Astrocyte of the cerebellum (primary cell): ENCODE measurements at places on chromosomes 11 and 22.

DNA sequence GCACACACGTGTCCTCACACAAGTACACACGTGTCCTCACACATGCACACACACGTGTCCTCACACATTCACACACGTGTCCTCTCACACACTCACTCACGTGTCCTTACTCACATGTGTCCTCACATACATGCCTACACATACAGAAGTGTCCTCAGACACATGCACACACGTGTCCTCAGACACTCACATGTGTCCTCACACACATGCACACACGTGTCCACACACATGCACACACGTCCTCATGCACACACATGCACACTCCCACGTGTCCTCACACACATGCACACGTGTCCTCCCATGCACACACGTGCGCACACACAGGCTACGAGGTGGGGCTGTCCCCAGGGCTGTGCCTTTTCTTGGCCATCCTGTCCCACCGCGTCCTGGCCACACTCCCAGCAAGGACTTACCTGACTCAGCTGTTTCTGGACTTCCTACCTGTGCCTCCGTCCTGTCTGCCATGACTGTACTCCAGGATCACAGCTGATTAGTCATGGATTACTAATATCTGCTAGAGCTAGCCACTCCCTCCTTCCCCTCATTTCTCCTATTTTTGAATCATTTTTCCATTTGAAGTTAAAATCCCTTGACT lies 990.2 kb downstream of the BRD1 start:
- DNase-seq: no peak

DNA sequence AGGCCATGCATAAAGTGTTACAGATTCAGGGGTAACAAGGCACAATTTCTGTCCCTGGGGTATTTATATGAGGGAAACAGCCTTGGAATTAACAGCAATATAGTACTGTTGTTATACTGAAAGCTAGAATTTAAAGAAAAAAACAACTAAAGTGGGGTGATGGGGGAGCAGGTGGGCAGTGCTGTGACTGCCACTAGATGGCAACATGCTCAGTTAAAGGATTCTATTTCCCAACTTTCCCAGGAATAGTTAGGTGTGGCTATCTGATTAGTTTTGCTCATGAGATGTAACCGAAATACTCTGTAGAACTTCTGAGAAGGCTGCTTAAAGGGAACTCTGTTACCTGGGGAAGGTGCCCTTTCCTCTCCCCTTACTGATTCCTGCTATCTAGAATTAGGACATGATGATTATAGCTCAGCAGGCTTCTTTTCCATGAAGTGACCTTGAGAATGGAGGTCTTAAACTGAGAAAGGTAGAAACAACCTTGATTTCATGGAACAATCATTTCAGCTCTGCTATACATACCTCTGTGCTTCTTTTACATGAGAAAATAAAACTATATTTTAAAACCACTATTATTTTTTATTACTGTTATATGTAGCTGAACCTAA lies 102.6 kb downstream of the RELT start:
- DNase-seq: no peak

DNA sequence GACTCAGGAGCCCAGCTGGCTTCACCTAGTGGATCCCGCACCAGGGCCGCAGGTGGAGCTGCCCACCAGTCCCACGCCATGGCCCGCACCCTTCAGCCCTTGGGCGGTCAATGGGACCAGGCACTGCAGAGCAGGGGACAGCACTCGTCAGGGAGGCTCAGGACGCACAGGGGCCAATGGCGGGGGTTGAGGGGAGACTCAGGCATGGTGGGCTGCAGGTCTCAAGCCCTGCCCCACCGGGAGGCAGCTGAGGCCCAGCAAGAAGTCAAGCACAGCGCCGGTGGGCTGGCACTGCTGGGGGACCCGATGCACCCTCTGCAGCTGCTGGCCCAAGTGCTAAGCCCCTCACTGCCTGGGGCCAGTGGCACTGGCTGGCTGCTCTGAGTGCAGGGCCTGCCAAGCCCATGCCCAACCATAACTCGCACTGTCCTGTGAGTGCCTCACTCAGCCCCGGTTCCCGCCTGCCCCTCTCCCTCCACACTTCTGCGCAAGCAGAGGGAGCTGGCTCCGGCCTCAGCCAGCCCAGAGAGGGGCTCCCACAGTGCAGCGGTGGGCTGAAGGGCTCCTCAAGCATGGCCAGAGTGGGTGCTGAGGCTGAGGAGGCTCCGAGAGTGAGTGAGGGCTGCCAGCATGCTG lies 111.7 kb upstream of the PGR start:
- no peak for DNase-seq

DNA sequence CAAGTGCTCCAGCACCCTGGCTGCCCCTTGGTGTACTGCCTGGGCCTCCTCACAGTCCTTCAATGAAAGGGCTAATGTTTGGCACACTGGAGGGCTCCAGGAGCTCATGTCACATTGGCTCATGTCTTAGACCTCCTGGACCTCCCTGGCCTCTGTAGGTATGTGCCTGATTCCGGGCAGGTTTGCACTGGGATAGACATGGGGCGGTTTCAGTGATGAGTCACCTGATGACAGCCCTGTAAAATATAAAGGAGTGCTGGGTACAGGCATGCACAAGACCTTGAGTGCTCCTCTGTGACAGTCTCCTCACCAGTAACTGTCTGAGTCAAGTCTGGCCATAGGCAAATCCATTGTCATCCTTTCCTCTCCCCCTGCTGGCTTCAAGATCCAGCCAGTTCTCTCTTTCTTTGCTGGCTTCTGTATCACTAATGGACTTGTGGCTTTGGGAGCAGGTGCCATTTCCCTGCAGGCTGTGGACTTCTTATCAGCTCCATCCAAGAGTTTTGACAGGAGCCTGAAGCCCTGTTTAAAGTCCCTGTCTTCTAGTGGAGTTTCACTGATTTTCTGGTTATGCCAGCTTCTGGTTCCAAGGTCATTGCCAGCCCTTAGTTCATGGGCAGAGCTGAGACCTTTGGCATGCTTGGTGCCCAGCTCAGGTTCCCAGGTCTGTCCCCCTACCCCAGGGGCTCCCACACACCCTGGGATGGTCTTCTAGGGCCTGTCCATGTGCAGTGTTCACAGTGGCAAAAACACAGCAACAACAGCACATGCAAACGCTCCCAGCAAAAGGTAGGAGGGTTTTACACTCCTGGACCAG lies 22.7 kb upstream of the P2RY2 start:
- no peak for DNase-seq

GRCh38 chr11:18080451-18080850 lies 25.4 kb downstream of the SAAL1 start:
- DNase-seq: no peak

- DNase-seq: no peak
These were observed 782.9 kb upstream of the API5 start for GRCh38 chr11:42528911-42529310.

GRCh38 chr11:27886857-27887256 lies 186.6 kb upstream of the BDNF start:
- no peak for DNase-seq

- no peak for DNase-seq
These were observed 3.5 kb upstream of the POU2F3 start for GRCh38 chr11:120236169-120237107.

GRCh38 chr11:120714438-120714837 lies 202.9 kb downstream of the GRIK4 start:
- no peak for DNase-seq

DNA sequence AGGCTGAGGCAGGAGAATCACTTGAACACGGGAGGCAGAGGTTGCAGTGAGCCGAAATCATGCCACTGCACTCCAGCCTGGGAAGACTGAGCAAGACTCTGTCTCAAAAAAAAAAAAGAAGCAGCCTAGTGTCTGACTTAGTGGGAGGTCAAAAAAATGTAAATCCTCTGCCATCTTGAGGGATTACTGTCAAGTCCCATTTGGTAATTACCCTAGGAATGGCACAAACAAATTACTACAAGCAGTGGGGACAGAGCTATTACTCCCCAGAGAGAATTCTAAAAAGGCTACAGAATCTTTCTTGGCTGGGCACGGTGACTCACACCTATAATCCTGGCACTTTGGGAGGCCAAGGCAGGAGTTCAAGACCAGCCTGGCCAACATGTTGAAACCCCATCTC lies 3.8 kb downstream of the SERPING1 start:
- no peak for DNase-seq

DNA sequence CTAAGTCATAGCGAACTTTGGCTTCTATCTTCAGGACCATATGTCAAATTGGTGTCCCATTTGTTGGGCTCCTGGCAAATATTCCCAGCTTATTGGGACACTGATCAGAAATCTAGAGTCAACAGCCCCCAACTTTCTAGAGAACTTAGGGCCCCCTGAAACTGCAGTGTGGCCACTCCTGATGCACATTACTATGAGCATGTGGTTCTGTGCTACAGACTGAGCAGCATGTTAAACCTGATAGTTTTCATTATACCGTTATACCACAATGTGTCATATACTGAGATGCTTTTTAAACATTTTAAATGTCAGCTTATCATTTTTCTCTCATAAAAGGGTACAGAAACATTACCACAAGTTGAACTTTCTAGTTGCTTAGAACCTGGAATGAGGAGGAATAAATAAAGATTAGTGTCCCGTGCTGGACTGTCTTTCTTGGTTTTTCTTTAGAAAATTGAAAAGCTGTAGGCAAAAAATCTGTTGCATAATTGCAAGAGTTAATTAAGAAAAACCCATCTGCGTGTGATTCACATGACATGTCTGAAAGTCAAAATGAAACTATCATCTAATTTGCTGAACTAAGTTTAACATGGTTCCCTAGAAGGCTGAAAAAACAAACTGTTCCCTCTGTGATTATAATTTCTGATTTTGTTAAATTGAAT lies 16.4 kb upstream of the CTSC start:
- no peak for DNase-seq

DNA sequence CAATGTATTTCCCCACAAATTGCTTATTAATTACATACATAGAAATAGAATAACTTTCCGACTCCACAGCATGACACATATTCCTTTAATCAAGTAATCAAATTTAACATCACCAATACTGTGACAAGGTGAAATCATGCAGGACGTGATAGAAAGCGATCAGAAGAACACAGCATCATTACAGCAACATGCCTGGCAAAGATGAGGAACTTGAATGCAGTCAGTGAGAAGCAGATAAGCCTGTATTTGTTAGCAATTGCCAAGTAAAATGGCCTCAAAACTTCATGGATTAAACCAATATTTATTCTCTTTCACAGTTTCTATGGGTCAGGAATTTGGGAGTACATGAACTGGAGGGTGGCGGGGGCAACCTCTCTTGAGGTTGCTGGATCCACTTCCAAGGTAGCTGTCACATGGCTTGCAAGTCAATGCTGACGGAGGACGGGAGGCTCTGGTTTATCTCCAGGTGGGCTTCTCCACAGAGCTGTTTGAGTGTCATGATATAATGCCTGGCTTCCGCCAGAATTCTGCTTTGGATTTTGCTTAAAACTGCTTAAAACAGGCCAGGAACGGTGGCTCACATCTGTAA lies 12.0 kb upstream of the TEAD1 start:
- no peak for DNase-seq

DNA sequence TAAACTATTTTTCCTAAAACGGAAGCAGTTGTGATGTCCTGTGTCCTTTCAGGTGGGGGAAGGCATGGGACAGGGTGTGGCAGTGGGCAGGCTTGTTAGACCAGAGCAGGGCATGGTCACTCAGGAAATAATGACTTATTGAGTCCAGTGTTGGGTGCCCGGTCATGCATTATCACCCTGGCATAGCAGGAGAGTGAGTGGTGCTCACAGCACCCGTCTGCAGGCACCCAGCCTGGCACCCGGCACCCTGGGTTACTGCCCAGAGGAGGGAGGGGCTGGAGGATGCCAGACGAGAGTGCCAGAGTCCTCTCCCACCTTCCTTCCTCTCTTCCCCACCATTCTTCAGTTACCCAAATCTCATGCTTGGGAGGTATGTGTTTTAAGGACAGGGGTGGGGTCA lies 59.1 kb downstream of the ST3GAL4 start:
- no peak for DNase-seq

- DNase-seq: no peak
These were observed 208.3 kb downstream of the CEP164 start for GRCh38 chr11:117535850-117536411.

- no peak for DNase-seq
These were observed 45.6 kb downstream of the TRMU start for GRCh38 chr22:46381142-46381541.

GRCh38 chr11:60987577-60988277 lies 16.2 kb downstream of the CD6 start:
- DNase-seq: no peak

DNA sequence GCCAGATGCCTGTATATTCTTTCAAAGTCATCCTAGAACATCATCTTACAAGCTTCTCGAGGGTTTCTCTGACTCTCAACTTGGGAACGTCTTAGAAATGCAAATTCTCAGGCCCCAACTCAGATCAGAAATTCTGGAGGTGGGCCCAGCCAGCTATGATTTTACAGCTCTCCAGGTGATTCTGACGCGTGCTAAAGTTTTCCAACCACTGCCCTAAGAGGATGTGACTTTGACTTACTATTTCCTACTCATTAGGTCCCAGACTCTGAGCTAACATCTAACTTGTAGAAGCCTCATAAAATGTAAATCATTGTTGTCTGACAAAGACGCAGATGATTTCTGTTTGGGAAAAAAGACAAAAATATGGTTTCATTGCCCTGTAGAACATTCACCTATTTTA lies 61.1 kb downstream of the IRAG1 start:
- no peak for DNase-seq

- no peak for DNase-seq
These were observed 10.4 kb upstream of the MED17 start for GRCh38 chr11:93773601-93774200.

GRCh38 chr11:1483445-1483961 lies 3.1 kb downstream of the MOB2 start:
- no peak for DNase-seq

GRCh38 chr22:36134182-36134581 lies 26.4 kb downstream of the APOL3 start:
- no peak for DNase-seq

DNA sequence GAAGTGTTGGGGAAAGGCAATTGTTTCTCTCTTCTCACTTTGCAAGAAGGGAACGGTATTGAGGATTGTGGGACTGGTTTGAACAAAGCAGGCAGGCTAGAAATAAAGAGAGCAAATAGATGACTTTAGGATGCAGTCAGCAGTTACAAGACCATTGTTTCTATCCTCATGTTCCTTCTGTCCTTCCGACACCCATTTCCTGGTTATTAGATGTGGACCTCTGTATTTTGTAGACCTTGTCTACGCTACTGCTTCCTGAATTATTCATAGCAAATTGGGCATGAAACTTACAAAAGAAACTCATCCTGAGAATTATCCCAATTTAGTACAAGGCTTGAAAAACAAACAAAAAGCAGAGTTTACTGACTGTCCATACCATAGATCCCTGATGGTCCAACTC lies 656.3 kb downstream of the NTM start:
- DNase-seq: no peak
